ENCODE measurements at places on chromosomes 1 and 21. TPM values are rescaled to one million over a fixed set of nuclear protein-coding genes. Genes with fewer than 3 reads are reported as not detected.

- no peak overlapping the region for H3K4me3 ChIP-seq
- peaks cover 7% of the 10 kb centered on the region for H3K4me1 ChIP-seq
- no peaks in the 10 kb centered on the region for H3K36me3 ChIP-seq
- peak; percentile 51 for DNase-seq
- H3K27me3 ChIP-seq = peaks cover 37% of the 10 kb centered on the region
- H3K27ac ChIP-seq = no peak overlapping the region
Measured at GRCh38 chr1:148353461-148354283, 129.4 kb downstream of the PPIAL4G start.

The SPRR1B gene
- total RNA-seq = not detected

The RGS4 gene
- total RNA-seq = not detected

- DNase-seq = no peak
- H3K4me1 ChIP-seq = peaks cover 16% of the 10 kb centered on the region
Measured at GRCh38 chr1:26701995-26702679, 6.3 kb downstream of the ARID1A start.

The CFAP126 gene
- not detected for total RNA-seq

The FCRL5 gene
- total RNA-seq = 0.05 TPM

DNA sequence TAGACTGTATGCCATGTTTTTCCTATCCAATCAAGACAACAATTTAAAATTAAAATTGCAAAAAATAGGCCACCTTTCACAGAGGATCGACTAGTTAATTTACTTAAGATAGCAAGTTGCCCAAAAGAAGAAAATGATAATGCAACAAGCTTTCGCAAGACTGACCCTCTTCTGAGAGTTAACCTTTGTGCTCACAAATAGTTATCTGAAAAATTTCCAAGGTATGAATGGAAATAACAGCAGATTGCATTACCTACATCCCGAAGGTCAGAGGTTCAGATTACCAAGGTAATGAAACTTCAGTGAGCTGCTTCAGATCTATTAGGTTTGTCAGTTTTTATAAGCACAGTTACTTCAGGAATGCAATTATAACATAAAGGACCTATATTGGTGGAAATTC, 298.0 kb downstream of the KCTD3 start:
- H3K36me3 ChIP-seq = no peaks in the 10 kb centered on the region
- no peak overlapping the region for H3K4me3 ChIP-seq
- no peaks in the 10 kb centered on the region for H3K4me1 ChIP-seq

- DNase-seq = no peak
- peaks cover 2% of the 10 kb centered on the region for H3K27me3 ChIP-seq
- no peaks in the 10 kb centered on the region for H3K4me1 ChIP-seq
- no peaks in the 10 kb centered on the region for H3K36me3 ChIP-seq
- H3K4me3 ChIP-seq = no peak overlapping the region
Measured at GRCh38 chr1:84773195-84773594, 82.9 kb upstream of the SSX2IP start.

GRCh38 chr1:161088587-161089110, 709 bp downstream of the NECTIN4 start:
- no peak overlapping the region for H3K27ac ChIP-seq
- no peak for DNase-seq
- H3K36me3 ChIP-seq = no peaks in the 10 kb centered on the region

DNA sequence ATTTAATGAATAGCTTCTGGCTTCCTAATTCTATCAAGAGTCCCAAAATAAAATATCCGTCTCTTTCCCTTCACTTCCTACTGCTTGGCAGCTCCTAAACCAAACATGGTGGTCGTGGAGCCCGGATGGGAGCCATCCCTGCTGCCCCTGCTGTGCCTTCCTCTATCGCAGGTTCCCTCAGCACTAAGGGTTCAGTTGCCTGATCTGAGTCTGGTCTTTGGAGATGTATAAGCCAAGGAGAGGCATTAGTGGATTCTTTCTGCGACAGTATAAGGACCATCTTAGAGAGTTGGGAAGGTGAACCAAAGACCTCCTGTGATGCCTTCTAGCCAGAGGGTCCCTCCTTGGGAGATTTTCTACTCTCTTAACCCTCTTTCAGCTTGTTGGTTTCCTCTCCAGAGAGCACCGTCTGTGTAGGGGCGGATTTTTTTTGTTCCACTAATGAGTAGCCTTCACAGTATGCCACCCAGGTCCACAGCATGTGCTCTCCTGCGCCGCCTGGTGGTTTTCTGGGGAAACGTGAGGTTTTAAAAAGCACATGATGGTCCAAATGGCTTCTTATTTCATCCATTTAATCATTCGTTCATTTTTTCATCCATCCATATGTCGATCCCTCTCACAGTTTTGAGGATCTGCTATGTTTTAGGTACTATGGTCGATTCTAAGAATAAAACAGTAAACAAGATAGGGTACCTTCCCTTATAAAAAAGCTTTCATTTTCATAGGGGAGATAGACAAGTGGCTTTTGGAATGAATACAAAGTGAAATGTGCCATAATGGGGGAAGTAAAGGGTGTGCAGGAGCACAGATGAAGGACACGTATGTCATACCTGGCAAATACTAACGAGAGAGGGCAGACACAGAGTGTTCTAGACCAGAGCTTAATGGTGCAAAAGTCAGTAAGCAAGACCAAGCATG, 71.0 kb downstream of the NFASC start:
- no peak overlapping the region for H3K27ac ChIP-seq
- H3K27me3 ChIP-seq = peaks cover 3% of the 10 kb centered on the region
- no peaks in the 10 kb centered on the region for H3K36me3 ChIP-seq
- H3K4me1 ChIP-seq = no peaks in the 10 kb centered on the region
- no peak overlapping the region for H3K4me3 ChIP-seq

The MMEL1 gene
- total RNA-seq = 1.8 TPM

Measured in activated CD8-positive, alpha-beta T cell treated with anti-CD3 and anti-CD28 coated beads for 36 hours (primary cell).